ENCODE measurements at places on chromosomes 7 and 10.

GRCh38 chr10:75111907-75112679 is 637 bp downstream of the SAMD8 start:
- DNase-seq: peak; percentile 66

GRCh38 chr7:129367349-129367699 is 66.9 kb upstream of the STRIP2 start:
- no peak for DNase-seq

- DNase-seq: no peak
These were observed 34.2 kb downstream of the SRI start for GRCh38 chr7:88185650-88186049.

GRCh38 chr7:49635800-49636199 is 137.6 kb upstream of the VWC2 start:
- no peak for DNase-seq

- no peak for DNase-seq
These were observed 244.6 kb downstream of the SORCS1 start for GRCh38 chr10:106919871-106920282.

- DNase-seq: no peak
These were observed 291.6 kb upstream of the PODXL start for GRCh38 chr7:131848033-131848432.

DNA sequence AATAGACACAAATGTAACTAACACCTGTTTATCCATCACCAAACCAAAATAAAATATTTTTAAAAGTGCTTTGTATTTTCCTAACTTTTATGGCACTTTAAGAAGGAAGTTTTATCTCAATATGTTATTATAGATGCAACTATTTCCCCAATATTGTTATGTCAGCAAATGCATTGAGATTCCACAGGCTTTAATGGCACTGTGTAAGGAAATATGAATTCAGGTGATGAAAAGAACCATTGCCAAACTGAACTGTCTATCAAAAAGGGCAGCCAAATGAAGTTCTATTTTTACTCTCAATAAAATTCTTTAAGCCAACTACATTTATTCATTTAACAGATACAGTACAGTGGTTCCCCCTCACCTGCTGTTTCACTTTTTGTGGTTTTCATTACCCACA is 67.2 kb upstream of the OIT3 start:
- DNase-seq: no peak

All from endothelial cell of umbilical vein (primary cell).